NCI-H1694 treated with DMSO at 0.1 percent for 48 hours (cell line): ENCODE measurements at places on chromosomes 13 and 19.

DNA sequence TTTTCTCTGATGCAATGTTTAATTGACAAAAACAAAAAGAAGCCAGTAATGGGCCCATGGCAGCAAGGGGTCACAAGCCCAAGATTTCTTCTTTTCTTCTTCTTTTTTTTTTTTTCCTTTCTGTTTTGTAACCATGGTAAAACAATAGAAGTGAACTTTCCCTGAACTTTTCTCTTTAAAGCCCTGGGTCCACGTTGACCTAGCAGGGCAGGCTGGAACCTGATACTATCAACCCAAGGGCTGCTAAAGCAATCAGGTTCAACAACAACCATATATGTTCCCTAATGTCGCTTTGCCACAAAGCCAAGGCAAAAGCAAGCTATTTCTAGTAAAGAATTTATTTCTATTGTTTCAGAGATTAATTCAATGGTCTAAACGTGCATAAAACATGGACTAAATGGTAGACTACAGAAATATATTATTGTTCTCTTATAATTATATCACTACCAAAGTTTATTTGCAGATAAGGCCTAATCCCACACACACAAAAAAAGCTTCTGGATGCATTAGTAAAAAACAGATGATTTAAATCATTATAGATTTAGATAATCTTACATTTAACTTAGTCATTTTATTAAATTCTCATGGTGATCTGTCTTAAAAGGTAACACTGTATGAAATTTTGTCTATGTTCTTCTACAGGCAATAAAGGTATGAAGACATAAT is 153.9 kb downstream of the DACH1 start:
- no peak for DNase-seq

DNA sequence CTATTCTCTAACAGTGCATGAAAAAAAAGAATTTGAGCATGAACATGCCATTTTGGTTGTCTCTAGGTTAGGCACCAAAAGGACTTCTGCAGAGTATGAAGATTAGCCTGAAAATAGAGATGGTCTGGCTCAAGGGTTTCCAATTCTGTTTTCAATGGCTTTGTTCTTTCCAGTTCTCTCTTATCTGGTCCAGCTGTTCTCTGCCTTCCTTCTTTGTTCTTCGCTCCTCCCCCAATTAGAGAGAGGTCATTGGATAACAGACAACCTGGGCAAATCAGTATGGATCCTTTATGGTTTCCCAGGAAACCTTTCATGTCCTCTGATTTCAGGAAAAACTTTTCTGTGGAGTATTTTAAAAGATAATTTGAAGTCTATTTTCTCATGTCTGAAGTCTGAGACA is 623.4 kb downstream of the PCDH17 start:
- no peak for DNase-seq

- DNase-seq: no peak
Observed at GRCh38 chr19:3254520-3254919, 30.1 kb downstream of the CELF5 start.

DNA sequence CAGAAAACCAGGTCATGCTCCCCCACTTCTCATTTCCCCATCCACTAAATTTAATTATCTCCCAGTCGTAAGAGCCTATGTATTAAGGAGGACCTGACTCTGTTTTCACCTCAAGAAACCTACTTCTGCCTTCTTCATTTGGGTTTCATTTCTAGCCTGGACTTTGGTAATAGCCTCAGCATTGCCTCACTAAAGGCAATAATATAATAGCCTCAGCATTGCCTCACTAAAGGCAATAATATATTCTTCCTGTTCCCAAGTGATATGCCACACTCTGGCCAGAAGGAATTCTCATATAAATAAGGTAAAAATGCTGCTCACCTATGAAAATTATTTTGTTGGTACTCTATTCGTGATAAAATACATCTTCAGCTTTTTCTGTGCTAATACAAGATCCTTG is 993.9 kb downstream of the EFNB2 start:
- no peak for DNase-seq

GRCh38 chr19:5588906-5589676 is 21.3 kb upstream of the TINCR start:
- no peak for DNase-seq

DNA sequence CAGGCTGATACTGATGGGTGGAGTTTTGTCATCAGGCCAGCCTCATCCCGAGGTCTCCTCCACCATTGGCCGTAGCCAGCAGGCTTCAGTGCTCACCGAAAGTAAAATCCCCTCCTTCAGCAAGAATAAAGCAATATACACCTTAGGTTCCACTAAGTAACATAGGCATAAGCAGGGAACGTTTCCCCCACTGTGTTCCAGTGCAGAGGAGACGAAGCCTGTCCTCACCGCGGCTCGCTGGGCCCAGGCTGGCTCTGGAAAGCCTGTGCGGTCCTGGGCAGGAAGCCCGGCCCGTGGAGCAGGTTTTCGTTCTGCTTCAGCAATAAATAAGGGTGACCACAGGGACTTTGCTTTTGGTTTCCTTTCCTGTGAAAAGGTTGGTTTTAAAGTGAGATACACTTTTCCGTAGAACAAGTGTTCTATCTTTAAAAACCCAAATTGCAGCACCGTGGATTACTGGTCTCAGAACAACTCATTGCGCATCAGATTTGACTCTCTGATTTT is 16.3 kb upstream of the TEX29 start:
- no peak for DNase-seq
